Suppressor macrophage treated with lipopolysaccharide for 4 hours (primary cell): ENCODE measurements at places on chromosomes 3 and 15.

GRCh38 chr3:42511736-42512135 lies 9.3 kb downstream of the VIPR1 start:
- DNase-seq = peak; percentile 39

DNA sequence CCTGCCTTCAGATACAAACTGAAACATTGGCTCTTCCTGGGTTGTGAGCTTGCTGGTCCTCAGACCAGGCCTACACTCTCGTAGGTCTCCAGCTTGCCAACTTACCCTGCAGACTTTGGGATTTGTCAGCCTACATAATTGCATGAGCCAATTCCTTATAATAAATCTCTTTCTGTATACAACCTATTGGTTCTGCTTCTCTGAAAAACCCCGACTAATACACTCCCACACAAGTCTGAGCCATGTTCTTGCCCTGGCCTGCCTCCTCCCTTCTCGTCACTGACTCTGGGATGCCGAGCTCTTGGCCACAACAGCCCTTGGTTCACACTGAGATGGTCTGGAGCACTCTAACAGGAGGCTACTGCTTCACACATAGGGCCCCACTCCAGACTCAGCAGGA lies 9.5 kb downstream of the CYP19A1 start:
- peak; percentile 45 for DNase-seq

DNA sequence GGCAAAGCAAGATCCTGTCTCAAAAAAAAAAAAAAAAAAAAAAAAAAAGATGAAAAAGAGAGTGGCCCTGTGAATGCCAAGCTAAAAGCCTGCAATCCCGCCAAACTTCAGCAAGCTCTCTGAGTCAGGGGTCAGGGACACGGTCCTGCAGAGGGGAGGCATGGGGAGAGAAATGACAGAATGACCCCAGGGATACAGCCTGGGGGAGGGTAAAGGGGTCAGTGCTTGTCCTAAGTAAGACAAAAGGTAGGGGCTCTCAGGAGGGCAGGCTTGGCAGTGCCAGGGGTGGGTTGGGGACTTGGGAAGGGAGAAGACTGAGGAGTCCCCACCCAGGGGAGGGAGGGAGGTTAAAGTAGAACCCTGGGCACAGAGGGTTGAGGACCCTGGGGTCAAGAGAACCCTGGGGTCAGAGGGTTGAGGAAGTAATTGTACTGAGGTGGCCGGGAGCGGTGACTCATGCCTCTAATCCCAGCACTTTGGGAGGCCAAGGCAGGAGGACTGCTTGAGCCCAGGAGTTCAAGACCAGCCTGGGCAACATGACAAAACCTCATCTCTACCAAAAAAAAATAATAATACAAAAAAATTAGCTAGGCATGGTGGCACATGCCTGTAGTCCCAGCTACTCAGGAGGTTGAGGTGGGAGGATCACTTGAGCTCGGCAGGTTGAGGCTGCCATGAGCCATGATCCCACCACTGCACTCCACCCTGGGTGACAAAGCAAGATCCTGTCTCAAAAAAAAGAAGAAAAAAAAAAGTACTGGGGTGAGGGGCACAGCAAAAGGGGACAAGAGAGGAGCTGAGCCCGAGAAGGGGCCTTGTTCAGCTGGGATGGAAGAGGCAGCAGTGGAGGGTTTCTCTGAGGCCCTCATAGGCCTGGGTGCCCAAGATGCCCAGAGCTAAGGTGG lies 5.2 kb upstream of the SEMA3B start:
- no peak for DNase-seq

DNA sequence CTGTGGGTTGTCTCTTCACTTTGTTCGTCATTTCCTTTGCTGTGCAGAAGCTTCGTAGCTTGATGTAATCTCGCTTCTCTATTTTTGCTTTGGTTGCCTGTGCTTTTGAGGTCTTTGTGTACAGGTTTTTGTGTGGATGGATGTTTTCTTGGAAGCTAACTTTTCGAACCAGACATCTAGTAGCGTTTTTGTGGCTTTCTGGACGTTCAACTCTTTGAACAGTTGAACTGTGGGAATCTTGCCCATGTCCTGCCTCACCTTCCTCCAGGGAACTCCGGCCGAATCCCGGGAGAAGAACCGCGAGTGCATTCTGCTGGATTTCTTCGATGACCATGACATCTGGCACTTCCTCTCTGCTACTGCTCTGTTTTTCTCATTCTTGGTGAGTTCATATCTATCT lies 70.6 kb downstream of the USF3 start:
- peak; percentile 46 for DNase-seq

- peak; percentile 43 for DNase-seq
Measured at GRCh38 chr3:128523591-128523990, 30.6 kb upstream of the GATA2 start.

GRCh38 chr15:55827204-55827603 lies 84.3 kb upstream of the PRTG start:
- DNase-seq = no peak

GRCh38 chr3:105629718-105630117 lies 239.1 kb downstream of the CBLB start:
- no peak for DNase-seq

DNA sequence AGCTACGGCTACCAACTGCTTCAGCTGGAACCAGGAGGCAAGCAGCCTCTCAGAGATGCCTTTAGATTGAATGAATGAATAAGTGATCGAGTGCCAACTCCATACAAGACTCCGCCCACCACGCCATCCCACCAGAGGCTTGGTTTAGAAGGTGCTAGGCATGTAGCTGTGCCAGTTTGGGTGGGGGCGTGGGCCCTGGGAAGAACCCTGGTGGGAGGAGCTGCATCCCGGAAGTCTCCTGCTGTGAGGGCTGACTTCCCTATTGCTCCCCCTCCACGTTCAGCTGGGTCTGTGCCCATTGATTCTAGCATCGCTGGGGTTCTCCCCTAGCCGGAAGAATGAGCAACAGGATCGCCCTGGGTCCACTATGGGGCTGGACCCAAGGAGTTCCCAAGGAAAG lies 20.9 kb downstream of the LINGO1 start:
- no peak for DNase-seq

DNA sequence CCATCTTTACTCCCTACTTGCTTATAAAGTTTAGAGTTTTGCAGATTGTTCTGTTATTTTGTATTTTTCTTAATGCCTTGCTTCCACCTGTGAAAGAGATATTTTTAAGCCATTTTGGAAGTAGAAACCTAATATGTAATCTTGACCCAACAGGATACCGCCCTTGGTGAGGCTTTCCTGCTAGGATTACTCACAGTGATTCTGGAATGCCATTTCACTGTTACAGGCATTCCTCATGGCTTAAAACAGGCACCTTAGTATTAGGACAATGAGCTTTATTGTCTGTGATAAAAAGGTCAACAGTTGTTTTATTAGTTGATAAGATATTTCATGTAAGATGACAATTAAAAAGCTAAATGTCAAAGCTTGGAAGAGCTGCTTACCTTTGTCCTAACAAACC lies 58.2 kb downstream of the PHLDB2 start:
- DNase-seq = no peak

DNA sequence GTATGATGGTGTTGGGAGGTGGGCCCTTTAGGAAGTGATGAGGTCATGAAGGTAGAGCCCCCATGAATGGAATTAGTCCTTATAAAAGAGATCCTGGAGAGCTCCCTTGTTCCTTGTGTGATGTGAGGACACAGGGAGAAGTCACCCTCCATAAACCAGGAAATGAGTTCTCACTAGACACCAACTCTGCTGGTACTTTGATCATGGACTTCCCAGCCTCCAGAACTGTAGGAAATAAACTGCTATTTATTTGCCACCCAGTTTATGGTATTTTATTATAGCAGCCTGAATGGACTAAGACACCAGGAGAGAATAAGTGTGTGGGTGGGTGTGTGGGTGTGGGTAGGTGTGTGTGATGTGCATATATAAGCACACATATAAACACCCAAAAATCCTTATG lies 71.9 kb downstream of the MYH15 start:
- DNase-seq = no peak

DNA sequence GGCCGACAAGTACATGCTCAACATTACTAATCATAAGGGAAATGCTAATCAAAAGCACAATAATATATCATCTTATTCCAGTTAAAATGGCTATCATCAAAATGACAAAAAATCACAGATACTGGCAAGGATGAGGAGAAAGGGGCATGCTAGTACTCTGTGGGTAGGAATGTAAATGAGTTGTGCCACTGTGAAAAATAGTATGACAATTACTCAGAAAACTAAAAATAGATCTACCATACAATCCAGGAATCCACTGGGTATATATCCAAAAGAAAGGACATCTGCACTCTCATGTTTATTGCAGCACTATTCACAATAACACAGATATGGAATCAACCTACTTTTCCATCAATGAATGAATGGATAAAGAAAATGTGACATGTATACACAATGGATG lies 1256.5 kb downstream of the SI start:
- no peak for DNase-seq

DNA sequence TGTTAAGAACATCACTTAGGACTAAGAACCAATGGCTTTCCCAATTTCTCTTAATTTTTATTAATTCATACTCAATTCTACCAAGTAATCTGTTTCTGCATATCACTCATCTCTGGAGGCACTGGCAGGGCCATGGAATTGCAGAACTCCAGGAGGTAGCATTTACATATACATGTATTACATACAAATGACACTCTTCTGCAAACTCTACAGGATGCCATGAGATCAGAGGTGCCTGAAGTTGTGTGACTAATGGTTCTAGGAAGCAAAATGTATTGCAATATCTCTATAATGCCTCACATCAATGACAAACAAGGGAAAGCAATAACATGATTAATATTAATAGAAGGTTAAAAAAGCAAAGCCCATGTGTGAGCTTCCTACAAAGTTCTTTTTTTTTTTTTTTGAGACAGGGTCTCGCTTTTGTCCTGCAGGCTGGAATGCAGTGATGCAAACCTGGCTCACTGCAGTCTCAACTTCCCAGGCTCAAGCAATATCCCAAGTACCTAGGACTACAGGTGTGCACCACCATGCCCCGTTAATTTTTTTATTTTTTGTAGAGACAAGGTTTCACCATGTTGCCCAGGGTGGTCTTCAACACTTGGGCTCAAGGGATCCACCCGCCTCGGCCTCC lies 33.0 kb downstream of the DENND6A start:
- DNase-seq = peak; percentile 35

- no peak for DNase-seq
Measured at GRCh38 chr3:53719796-53720195, 126.4 kb downstream of the CHDH start.

- DNase-seq = no peak
Measured at GRCh38 chr15:92200891-92201290, 192.8 kb upstream of the ST8SIA2 start.

- no peak for DNase-seq
Measured at GRCh38 chr15:60762638-60763037, 283.7 kb upstream of the ICE2 start.

DNA sequence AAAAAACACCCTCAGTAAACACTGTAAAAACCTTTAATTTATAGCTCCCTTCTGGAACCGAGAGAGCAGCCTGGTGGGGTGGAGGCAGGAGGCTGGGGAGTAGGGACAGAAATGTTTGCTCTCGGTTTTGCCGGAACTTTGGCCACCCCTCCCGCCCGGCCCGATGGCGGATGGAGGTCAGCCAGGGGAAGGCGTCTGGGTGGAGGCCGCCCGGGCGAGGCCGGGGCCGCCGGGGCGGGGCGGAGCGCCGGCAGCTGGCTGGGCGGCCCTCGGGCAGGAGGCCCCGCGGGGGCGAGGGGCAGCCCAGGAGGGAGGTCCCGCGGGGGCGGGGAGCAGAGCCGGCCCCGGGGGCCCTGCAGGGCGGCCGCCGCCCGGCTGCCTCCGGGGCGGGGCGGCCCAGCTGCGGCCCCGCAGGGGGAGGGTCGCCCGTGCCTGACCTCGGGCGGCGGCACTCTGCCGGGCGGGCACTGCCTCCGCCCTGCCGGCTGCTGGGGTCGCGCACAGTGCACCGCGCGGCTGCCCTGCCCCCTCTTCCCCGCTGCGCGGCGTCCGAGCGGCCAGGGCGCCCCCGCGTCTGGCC lies 829 bp upstream of the SKIL start:
- peak; percentile 93 for DNase-seq

GRCh38 chr3:23938688-23939087 lies 6.4 kb upstream of the NR1D2 start:
- no peak for DNase-seq

GRCh38 chr3:106420628-106421027 lies 551.8 kb upstream of the CBLB start:
- no peak for DNase-seq

- DNase-seq = peak; percentile 41
Measured at GRCh38 chr3:112814266-112814665, 32.4 kb downstream of the CD200R1L start.

GRCh38 chr3:176696816-176697215 lies 500.5 kb downstream of the TBL1XR1 start:
- no peak for DNase-seq

DNA sequence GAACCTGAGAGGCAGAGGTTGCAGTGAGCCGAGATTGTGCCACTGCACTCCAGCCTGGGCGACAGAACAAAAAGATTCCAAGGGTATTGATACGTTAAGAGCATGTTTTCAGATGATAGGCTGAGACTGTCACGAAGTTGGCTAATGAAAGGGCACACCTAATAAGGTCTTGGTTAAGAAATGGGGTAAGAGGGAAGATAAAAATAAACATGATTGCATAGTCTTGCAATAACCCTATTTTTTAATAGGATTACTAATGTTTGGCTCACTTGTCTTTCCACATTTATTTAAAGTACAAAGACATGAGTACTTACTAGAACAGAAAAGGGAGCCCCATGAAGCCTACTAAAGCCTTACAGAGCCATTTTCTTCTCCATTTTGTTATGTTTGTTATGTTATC lies 109.0 kb downstream of the FRMD4B start:
- DNase-seq = no peak

DNA sequence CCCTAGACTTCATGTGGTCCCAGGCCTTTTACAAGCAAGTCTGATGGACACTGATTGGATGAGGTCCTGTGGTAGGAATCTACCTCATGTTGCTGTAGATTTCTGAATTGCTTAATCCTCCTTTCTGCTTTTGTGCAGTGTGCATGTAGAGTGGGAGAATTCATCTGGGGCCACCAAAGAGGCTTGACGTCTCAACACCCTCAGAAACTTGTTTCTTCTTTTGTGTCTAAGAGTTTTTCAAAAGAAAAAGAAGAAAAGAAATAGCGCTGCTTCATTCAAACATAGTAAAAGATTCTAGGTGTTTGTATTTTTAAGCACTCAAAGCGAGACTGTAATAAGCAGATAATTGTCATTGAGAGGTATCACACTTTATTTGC lies 46.2 kb downstream of the NR1D2 start:
- no peak for DNase-seq

- no peak for DNase-seq
Measured at GRCh38 chr3:53649816-53650215, 155.4 kb downstream of the CACNA1D start.
